Stimulated activated CD8-positive, alpha-beta memory T cell treated with anti-CD3 and anti-CD28 coated beads, Interleukin-12 subunit alpha, Interleukin-12 subunit beta, amount 100 ng/mL, for 4 hours (primary cell): ENCODE measurements at places on chromosomes 2 and 18.

- DNase-seq = no peak
These were observed 6.8 kb downstream of the PHLPP1 start for GRCh38 chr18:62721839-62722795.

GRCh38 chr2:3681625-3682024 is 21.8 kb upstream of the DCDC2C start:
- no peak for DNase-seq

GRCh38 chr2:171675810-171676345 is 11.4 kb upstream of the DYNC1I2 start:
- no peak for DNase-seq

DNA sequence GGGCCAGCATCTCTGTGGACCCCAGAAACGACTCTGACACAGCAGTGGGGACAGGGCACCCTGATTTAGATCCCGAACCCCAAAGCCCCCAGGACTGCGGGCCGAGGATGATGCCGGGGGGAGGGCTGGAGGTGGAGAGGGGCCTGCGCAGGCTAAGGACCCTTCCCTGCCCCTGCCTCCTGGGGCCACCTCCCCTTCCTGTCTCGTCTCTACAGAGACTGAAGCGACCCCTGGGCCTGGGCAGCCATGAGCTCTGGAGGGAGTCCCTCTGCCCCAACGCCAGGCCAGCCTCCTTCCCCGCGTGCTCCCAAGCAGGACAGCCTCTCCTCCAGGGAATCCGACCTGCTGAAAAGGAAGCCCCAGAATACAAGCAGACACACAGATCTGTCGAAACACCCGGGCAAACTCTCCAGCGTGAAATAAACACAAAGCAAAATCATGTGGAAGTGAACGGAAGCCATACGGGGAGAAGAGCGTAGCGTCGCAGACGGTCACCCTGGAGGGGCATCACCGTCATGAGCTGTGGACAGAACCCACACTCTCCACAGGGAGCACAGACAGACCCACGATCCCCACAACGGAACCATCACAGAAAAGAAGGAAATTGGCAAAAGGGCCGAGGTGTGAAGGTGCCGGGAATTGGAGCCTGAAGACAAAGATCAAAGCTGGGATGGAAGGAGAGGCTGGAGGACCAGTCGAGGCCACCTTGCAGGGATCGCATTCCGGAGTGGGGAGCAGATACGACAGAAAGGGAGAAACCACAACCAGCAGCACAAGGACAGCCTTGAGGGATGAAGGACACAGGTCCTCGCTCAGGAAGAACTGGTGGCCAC is 51.0 kb upstream of the CTDP1 start:
- DNase-seq = no peak

DNA sequence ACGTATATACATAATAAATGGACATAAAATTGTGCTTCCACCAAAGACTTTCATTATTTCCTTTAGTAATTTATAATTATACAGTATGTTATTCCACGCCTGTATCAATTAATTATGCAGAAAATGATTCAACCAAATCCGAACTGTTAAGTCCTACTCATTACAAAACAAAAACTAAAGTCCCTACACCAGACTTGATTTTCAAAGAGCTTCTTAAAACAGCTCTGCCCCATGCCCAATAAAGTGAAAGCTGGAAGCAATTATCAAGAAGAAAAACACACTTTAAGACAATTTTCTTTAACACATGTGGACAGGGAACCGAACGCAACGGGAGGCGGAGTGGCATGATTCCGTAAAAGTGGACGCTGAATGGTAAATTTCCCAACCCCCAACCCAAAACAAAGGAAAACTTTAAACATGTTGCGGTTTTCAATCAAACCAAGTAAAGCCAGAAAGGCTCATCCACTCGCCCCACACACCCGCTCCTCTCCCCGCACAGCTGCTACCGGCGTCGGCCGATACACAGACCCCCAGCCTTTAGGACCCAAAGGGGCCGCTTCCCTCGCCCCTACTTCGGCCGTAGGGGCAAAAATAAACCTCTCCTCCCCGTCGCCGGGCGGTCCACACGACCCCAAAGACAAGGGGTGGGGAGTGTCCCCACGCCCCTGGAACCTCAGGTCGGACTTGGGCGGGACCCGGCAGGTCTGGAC is 705 bp downstream of the YES1 start:
- DNase-seq = no peak

- DNase-seq = no peak
These were observed 67.7 kb downstream of the RRM2 start for GRCh38 chr2:10190255-10190654.

DNA sequence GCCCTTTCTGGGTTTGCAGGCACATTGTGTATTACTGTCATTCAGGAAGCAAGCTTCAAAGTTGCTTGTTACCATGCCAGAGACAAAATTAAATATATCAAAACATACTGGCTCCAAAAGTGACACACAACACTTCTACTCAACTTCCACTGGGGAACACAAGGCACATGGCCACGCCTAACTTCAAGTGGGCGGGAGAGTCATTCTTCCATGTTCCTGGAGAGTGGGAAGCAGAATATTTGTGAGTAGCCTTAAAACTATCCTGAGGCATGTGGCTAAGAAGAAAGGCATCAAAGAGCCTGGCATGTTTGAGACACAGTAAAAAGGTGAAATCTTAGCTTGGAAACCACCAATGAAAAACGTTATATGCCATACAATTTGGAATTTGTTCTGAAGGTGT is 90.5 kb upstream of the TACR1 start:
- DNase-seq = no peak

DNA sequence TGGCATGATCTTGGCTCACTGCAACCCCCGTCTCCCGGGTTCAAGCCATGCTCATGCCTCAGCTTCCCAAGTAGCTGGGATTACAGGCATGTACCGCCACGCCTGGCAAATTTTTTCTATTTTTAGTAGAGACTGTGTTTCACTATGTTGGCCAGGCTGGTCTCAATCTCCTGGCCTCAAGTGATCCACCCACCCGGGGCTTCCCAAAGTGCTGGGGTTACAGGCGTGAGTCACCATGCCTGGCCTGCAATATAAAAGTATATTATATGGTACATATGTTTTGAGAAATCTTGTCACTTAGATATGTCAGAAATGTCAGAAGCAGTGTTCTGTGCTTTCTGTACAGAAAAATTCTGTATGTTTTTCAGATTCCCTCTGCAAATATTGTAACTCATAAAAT is 19.2 kb upstream of the XPO1 start:
- DNase-seq = no peak

GRCh38 chr18:21997207-21998143 is 171.9 kb upstream of the GATA6 start:
- no peak for DNase-seq

- no peak for DNase-seq
These were observed 128.8 kb upstream of the SLC1A4 start for GRCh38 chr2:64860276-64860885.

GRCh38 chr2:56260415-56260814 is 76.6 kb downstream of the CCDC85A start:
- DNase-seq = no peak

DNA sequence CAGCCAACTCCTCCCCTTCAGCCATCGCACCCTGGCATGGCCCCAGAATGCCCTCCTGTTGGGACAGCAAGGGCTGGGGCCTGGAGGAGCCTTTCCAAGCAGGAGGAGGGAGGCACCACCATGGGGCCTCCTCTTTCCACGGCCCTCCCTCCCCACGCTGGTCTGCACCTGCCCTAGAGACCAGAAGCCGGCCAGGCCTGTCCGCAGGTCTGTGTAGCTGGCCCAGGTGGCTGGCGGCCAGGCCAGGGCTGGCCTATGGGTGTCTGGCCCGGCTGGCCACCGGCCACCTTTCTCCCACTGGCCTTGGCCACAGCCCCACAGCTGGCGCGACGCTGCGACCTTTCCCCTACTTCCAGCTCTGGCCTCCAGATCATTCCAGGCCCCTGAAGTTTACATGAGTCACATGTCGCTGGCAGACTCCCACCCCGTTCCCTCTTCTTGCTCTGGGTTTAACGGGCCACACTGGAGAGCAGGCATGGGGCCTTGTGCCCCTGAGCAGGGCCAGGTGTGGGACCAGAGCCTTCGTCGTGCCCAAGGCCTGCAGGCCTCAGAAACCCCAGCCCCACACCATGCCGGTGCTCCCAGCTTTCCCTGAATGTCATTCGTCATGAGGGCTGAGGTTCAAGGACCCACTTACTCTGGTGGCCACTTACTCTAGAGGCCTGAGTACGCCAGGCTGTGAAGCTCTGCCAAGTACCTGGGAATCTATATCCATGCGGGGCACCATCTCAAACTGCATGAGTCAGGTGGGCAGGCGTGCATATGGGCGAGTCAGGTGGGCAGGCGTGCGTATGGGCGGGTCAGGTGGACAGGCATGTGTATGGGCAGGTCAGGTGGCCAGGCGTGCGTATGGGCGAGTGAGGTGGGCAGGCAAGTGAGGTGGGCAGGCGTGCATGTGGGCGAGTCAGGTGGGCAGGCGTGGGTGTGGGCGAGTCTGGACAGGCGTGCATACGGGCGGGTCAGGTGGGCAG is 33.3 kb upstream of the KLF11 start:
- DNase-seq = no peak

DNA sequence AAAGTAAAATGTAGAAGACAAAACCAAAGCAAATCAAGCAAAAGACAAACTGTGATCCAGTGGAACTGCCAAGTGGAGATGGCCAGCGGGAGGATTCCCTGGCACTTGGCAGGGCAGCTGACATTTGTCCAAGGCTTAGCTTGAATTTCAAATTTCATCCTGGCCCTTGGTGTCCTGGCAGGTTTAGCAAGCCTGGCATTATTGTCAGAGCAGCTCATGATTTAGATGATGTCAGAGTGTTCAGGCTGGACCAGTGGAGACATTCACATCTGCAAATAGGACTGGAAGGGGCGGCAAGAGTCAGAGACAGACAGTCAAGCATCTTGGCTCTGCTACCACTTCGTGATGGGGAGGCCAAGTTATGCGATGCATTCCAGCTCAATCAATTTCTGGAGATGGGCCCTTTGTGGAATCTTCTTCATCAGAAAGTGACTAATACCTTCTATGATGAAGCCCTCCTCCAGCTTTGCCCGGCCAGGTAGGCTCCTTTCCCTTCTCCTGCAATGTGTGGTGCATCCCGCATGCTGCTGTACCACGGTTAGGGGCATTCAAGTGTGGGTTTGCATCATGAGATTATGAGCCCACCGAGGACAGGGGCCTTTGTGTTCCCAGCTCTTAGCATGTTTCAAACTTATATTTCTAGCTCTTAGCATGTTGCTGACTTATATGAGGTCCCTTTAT is 199.7 kb downstream of the ANKRD30B start:
- no peak for DNase-seq

DNA sequence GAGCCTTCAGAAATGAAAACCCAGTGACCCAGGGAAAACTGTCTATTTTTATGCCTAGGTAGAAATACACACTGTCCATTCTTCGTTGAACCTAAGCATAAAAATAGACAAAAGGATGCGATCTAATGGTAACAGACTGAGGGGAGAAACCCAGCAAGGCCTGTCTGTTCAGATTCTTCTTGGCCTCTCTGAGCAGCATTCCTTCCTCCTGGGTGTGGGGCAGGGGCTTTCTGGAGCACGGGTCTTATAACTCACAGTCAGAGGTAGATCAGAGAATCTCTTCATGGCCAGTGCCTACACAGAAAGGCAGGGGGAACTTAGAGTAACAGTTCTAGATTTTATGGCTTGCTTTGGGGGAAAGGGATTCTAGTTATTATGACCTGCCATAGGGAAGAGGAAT is 56.0 kb downstream of the PKDCC start:
- DNase-seq = no peak

DNA sequence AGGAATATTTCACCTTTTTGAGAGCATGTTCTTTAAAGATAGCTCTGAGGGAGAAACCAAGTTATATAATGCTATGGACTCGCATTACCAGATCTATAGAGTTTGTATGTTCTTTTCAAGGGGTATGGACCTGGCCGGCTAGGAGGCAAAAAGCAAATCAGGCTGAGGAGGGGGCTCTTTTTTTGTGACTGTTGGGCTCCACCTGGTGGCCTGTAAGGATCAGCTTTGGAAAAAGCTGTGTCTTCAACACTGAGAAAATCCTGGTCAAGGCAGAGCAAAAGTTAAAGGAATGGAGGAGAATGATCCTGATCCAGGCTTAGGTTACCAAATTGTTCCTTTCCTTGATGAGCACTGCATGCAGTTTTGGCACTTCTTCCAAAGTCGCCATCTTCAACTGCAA is 180.5 kb downstream of the DIS3L2 start:
- no peak for DNase-seq

GRCh38 chr2:204069804-204070203 is 133.2 kb downstream of the ICOS start:
- no peak for DNase-seq

GRCh38 chr2:185785156-185785555 is 46.6 kb downstream of the FSIP2 start:
- DNase-seq = no peak

GRCh38 chr2:44168681-44169154 is at the start of gene PPM1B:
PPM1B (plus strand) TSS chr2:44168875; CDS start chr2:44201200, 32,325 bp downstream.
- DNase-seq = peak; percentile 99

DNA sequence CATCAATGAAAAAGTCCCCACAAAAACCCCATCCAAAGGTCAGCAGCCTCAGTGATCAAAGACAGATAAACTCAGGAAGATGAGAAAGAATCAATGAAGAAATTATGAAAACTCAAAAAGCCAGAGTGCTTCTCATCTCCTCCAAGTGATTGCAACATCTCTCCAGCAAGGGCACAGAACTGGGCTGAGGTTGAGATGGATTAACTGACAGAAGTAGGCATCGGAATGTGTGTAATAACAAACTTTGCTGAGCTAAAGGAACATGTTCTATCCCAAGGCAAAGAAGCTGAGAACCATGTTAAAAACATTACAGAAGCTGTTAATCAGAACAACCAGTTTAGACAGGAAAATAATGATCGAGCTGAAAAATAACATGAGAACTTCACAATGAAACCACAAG is 442.8 kb upstream of the SYT4 start:
- DNase-seq = no peak

DNA sequence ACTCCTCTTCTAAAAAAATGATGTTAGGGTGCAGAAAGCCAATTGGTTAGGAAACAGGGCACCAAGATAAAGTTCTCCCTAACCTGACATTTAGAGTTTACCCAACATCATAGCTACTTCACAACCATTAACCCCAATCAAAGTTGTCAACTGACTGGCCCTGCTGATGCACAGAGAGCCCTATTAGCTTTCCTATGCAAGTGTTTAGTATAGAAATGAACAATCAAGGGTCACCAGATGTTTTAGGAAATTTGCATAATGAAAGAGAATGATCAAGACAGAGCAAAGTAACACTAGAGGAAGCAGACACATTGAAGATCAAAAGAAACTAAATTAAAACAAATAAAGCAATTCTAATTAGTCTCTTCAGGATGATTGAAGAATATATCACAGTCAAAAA is 64.2 kb upstream of the DCC start:
- DNase-seq = no peak
